ENCODE measurements at places on chromosomes 13 and 19.

DNA sequence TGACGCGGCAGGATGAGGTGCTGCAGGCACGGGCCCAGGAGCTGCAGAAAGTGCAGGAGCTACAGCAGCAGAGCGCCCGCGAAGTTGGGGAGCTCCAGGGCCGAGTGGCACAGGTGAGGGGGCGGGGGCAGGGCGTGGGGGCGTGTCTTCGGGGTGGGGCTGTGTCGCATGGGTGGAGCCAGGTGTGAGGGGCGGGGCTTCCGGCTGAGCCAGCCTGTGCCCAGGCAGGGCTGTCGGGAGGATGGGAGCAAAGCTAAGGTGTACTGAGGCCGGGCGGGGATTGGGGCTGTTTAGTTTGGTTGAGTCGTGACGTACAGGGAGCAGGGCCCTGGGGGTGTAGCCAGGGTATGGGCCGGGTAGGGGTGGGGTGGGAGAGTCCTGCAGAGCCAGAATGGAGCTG is 62.3 kb downstream of the KCNC3 start:
- DNase-seq = no peak

GRCh38 chr19:14478113-14478545 is 3.0 kb upstream of the PTGER1 start:
- DNase-seq = no peak

DNA sequence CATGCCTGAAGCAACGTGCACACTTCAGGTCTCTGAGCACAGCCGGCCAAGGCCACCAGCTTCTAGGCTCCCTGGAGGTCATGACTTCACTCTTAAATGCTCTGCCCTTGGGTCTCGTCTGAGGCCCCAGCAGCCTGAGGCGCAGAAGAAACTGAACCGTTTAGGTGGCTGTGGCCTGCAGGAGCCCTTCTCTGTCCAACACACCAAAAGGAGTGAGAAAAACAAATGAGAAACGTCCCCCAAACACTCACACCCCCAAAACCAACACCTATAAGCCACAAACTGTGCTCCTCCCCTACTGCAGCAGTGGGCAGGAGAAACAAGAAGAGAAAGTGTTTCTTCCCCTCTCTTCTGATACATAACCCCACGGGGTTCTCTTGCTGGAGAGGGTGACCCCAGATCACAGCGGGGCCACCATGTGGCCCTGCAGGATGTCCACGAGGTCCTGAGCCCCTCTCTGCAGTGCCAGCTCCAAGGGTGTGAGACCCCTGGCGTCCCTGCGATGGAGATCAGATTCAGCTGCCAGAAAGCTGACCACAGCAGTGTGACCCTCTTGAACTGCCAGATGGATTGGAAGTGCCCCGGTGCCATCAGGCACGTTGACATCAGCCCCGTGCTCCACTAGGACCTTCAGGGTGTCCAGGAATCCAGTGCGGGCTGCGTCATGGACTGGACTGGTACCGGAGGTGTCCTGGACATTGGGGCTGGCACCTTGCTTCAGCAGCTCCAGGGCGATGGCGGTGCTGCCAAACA is 1.0 kb upstream of the KRI1 start:
- no peak for DNase-seq

DNA sequence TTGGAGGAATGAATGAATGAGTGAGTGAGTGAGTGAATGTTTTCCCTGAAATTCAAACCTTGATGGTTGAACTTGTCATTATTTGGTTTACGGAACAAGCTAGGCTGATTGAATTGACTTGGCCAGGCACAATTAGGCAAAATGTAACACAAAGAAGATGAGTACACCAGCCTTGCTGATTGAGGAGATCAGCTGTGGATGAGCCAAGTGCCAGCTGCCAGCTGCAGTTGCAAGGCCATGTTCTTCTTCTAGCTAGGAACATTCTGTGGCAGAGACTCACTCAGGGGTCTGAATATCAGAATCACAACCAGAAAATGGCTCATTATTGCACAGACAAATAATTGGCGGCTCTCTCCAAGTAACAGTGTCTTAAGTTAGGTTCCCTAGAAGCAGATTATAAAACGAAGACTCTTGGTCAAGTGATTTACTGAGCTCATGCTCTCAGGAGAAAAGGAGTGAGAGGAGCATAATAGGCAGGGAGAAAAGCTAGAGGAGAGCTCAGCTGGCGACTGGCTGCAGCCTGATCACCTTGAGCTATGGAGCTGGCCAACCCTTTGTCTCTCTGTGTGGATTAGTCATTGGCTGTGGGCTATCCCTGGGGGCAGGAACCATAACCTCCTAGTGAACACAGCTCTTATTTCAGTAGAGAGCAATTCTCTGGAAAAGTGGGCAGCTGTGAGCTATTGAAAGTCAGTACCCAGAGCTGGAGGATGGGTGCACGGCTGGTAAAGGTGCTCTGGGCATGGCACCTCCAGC is 225.3 kb upstream of the SERP2 start:
- DNase-seq = peak; percentile 40

- no peak for DNase-seq
Measured at GRCh38 chr13:98913741-98914140, 64.1 kb downstream of the DOCK9 start.

- DNase-seq = no peak
Measured at GRCh38 chr13:67228031-67228430, 2.1 kb downstream of the PCDH9 start.

DNA sequence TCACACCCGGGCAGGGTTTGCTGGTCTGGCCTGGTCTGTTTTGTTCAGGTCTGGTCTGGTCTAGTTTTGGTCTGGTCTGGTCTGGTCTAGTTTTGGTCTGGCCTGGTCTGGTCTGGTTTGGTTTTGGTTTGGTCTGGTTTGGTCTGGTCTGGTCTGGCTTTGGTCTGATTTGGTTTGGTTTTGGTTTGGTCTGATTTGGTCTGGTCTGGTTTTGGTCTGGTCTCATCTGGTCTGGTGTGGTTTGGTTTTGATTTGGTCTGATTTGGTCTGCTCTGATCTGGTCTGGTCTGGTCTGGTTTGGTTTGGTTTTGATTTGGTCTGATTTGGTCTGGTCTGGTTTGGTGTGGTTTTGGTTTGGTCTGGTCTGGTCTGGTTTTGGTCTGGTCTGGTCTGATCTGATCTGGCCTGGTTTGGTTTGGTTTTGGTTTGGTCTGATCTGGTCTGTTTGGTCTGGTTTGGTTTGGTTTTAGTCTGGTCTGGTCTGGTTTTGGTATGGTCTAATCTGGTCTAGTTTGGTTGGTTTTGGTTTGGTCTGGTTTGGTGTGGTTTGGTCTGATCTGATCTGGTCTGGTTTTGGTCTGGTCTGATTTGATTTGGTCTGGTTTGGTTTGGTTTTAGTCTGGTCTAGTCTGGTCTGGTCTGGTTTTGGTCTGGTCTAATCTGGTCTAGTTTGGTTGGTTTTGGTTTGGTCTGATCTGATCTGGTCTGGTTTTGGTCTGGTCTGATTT is 14.4 kb upstream of the F2RL3 start:
- no peak for DNase-seq

- no peak for DNase-seq
Measured at GRCh38 chr13:113457510-113457909, 4.2 kb upstream of the ADPRHL1 start.

DNA sequence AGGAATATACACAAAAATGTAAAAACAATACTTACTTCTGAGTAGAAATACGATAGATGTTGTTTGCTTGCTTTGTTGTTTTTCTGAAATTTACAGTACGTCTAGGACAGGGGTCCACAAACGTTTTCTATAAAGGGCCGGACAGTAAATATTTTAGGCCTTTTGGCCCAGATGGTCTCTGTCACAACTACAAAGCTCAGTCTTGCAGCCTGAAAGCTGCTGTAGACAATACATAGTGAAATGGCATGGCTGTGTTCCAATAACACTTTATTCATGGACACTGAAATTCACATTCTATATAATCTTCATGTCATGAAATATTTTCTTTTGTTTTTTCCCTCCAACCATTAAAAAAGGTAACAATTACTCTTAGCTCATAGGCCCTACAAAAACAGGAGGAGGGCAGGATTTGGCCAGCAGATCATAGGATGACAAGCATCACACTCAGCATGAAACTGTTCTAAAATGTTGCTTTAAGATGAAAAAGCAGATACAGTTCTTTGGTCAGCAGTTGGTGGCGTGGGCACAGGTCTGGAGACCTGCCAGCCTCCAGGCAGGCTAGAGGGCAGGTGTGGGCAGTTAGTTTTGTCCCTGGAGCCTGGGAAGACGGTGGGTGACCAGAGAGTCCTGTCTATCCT is at the start of gene EDDM13:
Gene EDDM13 (plus strand): TSS at position 588 of the 638 bp plus-strand sequence. CDS start 87 bp downstream, outside the sequence.
- DNase-seq = no peak

GRCh38 chr13:88937384-88937783 is 1266.2 kb downstream of the SLITRK5 start:
- DNase-seq = no peak

GRCh38 chr19:37507167-37507464 is 377 bp downstream of the ZNF793 start:
- no peak for DNase-seq

- no peak for DNase-seq
Measured at GRCh38 chr13:47647001-47647400, 354.1 kb downstream of the SUCLA2 start.

- no peak for DNase-seq
Measured at GRCh38 chr19:41845001-41845050, at the start of gene DMRTC2. DMRTC2 (plus strand) TSS chr19:41845042; CDS start chr19:41847429, 2,387 bp downstream.

DNA sequence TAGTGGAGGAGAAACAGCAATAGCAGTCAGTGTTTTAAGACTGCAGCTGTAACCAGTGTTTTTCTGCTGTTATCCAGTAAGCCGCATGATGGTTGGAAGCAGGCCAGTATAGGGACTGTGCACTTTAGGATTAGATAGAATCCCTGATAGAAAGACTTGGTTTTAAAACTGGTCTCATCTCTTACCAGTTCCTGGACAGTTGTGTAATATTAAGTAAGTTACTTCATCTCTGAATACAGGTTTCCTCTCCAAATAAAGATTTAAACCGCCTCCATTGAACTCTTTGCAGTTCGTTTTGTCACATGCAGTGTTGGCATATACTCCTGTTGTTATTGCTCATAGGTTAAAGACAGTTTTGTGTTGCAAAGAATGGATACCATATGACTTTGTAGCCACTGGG is 25.6 kb downstream of the URI1 start:
- peak; percentile 72 for DNase-seq

DNA sequence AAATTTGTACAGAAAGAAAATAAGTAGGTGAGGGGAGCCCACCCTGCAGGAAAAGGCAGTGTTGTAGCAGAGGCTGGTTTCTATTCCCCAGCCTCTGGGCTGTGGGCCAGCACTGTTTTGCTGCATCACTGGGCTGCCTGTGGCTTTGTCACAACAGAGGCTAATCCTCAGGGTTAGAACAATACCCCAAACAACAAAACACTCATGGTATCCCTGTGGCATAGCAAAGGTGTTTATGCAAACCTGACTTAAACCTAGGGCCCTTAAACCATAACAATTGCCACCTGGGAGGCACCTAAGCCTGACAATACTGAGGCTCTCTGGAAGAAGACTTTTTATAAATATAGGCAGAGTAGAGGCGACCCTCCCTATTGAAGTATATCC is 314.7 kb downstream of the OLFM4 start:
- no peak for DNase-seq

GRCh38 chr13:35210261-35210660 is 266.2 kb downstream of the MAB21L1 start:
- DNase-seq = peak; percentile 37

DNA sequence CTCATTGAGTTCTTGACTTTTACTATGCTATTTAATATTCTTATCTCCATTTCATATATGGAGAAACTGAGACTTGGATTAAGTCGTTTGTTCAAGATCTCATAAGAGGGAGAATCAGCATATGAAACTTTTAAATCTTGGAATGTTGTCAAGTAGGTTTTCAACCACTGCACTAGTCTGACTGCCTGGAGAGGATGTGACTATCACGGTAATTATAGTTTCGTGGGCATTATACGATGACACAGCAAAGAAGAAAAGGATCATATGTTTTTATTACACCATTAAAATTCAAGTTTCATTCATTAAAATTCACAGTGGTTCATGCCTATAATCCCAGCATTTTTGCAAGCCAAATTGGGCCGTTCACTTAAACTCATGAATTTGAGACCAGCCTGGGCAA is 555.2 kb downstream of the SLITRK1 start:
- no peak for DNase-seq

GRCh38 chr19:38683393-38684077 is 36.1 kb downstream of the ACTN4 start:
- peak; percentile 90 for DNase-seq

GRCh38 chr13:36362914-36363313 is 16.7 kb upstream of the SPART start:
- no peak for DNase-seq

DNA sequence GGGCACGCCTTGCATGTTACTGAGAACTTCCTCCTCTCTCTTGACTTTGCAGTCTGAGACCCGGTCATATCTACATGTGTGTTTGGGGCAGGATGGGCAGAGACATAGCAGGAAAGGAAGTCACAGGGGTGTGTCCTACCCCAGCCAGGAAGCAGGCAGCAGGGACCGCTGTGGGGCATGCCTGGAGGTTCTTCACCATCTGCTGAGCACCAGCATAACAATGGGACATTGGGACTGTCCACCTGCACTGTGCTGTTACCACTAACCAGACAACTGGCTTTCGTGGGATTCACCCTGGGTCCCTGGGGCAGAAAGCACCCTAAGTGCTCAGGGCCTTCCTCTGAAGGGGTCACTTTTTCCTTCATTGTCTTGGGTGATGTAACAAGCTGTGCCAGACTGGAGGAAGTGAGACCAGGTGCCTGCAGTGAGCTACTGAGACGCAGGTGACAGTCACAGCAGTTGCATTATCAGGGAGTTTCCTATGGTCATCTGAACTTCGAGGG is 2.6 kb upstream of the HAUS5 start:
- no peak for DNase-seq

DNA sequence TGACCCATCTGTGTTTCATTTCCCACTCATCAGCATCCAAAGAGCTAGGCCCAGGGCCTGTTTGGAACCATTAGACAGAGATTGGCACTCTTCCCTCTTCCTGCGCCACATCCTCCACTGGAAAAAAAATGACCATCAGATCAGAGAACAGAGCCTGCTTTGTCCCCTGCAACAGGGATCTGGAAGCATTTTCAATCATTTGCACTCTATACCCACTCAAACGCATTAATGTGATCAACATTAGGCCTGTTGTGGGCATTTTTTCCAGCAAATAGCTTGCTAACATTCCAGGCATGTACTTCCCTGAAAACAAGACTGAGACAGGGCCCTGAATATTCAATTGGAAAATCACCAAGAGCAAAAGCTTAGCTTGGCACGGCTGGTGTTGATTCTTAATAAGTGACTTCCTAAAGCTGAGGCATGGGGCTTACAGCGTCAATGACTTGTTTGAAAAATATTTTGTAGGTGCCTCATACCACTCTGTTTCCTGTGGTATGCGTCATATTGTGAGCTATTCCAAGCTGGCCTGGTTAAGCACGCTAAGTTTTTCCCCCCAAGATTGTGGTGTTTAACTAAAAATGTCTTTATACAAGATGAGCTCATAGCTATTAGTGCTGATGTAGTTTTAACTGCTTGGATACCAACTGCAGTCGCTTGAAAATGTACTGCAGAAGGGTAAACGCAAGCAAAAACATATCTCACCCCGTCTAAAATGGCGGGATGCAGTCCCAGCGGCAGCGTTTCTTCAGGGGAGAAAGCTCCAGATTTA is 404.4 kb downstream of the SPRY2 start:
- DNase-seq = peak; percentile 99

DNA sequence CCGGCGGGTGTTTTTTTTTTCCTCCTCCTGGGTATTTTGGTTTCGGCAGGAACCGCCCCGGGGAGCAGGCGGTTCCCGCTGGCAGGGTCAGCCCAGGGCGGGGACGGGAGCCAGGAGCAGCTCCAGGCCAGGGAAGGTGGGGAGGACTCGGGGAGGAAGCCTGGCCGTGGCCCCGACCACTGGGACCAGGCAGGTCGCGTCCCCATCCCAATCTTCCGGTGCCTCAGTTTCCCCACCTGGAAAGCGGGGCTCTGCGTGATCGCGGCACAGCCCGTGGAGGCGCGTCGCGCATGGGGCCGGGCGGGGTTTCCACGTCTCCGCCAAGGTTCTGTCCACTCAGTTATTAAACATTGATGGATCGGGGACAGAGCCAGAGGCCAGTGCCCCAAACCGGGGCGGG is 34.8 kb downstream of the IL12RB1 start:
- DNase-seq = no peak

All from fibroblast of mammary gland (primary cell).